Fibroblast of upper back skin (primary cell): ENCODE measurements at places on chromosomes 5 and 9.

DNA sequence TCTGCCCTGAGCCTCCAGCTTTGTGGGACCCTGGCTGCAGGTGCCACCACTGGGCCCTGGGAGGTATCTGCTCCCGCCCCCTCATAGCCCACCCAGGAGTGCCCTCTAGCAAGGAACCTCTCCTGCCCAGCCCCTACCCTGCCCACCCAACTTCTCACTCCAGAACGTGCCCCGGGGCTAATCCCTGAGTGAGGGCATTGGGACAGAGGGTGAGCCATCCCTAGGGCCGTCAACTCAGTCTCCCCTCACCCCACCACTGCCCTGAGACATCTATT is 2.7 kb upstream of the RASGEF1C start:
- no peak for DNase-seq

DNA sequence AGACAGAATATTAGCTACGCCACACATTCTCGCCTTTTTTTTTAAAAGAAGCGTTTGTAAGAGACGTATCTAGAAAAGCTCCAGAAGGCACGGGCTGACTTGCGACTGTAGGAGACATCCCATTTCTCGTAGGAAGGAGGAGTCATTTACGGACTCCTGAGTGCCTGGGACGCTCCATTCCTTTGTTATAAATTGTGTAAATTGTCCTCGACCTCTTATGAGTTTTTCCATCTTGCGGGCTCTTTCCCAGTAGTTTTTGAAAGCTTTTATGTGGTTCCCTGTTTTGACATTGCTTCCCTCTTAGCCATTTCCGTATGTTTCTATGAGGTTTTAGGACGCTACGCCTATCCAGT is 1.0 kb downstream of the RABL6 start:
- no peak for DNase-seq

- DNase-seq = no peak
Measured at GRCh38 chr9:121631978-121632418, 19.4 kb upstream of the DAB2IP start.

DNA sequence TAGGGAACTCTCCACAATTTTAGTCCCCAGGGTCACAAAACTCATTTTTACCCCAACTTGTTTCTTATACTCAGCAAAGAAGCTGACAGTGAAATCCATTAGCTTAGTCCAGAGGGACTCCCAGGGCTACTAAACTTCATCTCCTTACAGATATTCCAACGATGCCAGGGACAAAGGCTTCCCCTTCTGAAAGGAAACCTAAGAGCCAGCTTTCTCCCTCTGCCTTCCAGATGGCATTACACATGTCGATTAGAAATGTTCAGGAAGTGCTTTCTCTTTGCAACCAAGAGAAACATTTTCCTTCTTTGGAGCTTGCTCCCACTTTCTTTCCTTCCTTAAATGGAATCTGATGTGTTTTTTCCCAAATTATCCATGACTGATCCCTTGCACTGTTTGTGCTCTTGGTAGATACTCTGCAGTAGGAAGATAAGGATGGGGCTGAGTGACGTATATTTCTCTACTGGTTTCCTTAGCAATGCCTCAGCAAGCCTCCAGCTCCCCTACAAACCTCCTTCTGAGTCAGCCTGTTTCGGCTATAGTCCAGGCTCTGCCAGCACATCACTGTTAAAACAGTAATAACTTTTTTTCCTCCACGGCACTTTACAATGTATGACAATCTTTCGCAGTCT is 43.0 kb upstream of the HTR4 start:
- peak; percentile 11 for DNase-seq

DNA sequence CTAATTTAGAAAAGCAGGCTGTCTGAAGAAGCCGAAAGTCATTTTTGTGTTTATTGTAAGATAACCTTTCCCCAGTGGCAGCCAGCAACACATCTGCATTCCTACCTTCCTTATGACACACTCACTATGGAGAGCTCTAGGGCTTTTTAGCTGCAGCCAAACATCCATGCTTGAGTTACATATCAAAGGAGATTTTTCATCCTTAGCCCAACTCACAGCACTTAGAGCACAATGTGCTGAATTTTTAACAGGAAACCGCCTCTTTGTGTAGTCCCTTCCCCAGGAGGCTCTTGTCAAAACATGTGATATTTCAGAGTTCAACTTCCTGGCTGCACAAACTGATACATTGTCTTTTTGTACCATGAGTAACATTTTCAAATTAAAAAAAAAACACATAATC is 379.2 kb downstream of the CTNND2 start:
- no peak for DNase-seq

DNA sequence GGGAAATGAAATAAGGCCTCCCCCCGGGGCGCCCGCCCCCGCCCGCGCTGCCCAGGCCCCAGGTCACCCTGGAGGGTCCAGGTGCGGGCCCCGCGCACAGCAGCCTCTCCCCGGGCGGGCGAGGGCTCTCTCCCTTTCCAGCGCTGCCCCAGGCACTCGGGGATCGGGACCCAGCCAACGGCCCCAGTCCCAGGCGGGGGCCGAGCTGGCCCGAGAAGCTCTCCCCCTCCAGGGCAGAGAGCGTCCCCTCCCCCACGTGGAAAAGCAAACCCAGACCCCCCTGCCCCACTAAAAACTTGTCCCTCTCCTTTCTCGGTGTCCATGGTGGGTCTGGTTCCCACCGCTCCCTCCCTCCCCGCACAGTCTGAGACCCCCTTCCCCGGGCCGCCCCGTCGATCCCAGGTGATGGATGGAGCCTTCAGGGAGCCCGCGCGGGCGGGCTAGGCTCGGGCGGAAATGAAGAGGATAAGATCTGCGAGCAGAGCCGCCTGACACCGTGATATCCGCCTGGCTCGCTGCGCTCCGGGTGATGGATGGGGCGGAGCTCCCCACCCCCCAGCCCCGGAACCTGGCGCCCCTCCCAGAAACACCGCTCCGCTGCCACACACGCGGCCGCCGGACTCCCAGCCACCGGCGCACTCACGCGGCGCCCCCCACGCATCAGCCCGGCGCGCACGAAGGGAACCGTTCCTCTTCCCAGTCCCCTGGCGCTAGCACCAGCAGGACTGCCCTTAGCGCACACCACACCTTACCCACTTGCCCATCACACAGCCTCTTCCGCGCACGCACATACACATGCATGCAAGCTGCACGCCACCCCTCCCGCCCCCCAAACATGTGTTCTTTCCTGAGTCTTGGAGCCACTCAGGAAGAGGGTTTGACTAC is 81.7 kb upstream of the ZBTB43 start:
- peak; percentile 9 for DNase-seq

GRCh38 chr9:106420511-106420944 is 442.4 kb upstream of the ZNF462 start:
- peak; percentile 95 for DNase-seq

GRCh38 chr5:133423011-133423617 is 189.2 kb downstream of the FSTL4 start:
- DNase-seq = no peak

- peak; percentile 2 for DNase-seq
Measured at GRCh38 chr9:75591972-75592371, 298.5 kb upstream of the PCSK5 start.

DNA sequence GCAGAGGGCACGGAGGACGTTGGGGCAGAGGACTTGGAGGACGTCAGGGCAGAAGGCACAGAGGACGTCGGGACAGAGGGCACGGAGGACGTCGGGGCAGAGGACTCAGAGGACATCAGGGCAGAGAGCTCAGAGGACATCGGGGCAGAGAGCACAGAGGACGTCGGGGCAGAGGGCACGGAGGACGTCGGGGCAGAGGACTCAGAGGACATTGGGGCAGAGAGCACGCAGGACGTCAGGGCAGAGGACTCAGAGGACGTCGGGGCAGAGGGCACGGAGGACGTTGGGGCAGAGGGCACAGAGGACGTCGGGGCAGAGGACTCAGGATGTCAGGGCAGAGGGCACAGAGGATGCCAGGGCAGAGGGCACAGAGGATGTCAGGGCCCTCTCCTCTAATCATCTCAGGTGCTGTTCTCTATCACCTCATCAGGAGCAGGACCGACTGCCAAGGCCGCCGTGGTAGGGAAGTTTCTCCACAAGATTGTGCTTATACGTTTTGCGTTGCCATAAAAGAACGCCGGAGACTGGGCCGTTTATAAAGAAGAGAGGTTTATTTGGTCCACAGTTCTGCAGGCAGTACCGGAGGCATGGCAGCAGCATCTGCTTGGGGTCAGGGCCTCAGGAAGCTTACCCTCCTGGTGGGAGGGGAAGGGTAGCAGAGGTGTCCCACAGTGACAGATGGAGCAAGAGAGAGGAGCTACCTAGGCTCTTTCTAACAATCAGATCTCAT is 29.4 kb upstream of the ADAMTS2 start:
- no peak for DNase-seq
